Astrocyte (in vitro differentiated cells and primary cell): ENCODE measurements at places on chromosomes 3 and 15.
A peak's percentile ranks its signal among the peaks of the same experiment; 100 is the strongest.

DNA sequence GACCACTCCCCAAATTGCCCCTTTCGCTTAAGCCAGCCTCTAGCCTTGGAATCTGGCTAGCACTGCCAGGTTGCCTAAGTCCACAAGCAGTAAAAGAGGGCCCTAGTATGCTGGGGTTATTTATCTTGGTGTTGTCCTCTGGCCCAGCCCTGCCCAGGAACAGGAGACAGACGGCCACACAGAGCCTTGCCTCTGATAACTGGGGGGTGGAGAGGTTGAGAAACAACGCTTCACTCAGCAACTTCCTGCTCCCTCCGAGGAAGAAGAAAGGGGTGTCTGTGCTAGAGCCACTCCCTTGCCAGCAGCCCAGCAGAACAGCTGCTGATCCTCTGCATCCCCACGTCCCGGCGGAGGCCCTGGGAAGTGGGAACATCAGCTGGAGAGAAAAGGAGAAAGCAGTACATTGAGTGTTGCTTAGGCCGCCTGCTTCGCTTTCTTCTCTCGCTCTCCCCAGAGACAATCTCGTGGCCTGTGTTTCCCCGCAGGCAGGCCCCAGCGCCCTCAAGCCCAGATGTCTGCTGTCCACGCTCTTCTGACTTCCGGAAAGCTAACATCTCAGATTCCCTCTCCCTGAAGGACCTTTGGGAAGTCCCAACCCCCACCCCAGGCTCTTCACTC, 22.6 kb upstream of the C3orf70 start:
- DNase-seq, result no peak
- no peak overlapping the region for H3K4me3 ChIP-seq
- H3K4me1 ChIP-seq, result peaks cover 4% of the 10 kb centered on the region
- peaks cover 2% of the 10 kb centered on the region for H3K27me3 ChIP-seq

DNA sequence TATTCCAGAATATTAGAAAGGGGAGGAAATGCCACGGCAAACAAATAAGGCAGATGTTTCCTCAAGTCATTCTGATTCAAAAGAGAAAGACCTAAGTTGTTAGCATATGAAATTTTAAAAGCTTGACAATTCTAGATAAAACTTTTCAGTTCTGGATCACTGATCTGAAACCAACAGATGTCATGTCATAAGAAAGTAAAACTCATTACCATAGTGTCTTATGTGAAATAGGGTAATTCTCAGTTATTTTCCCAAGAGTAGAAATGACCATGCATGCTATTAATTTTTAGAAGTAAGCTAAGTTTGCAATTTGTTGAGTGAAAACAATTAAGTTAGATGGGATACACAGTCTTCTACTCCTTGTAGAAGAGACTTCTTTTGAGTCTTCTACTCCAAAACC, 630.3 kb downstream of the NAALADL2 start:
- no peak overlapping the region for H3K27ac ChIP-seq
- H3K27me3 ChIP-seq, result no peaks in the 10 kb centered on the region
- H3K36me3 ChIP-seq, result no peaks in the 10 kb centered on the region
- no peaks in the 10 kb centered on the region for H3K4me1 ChIP-seq

DNA sequence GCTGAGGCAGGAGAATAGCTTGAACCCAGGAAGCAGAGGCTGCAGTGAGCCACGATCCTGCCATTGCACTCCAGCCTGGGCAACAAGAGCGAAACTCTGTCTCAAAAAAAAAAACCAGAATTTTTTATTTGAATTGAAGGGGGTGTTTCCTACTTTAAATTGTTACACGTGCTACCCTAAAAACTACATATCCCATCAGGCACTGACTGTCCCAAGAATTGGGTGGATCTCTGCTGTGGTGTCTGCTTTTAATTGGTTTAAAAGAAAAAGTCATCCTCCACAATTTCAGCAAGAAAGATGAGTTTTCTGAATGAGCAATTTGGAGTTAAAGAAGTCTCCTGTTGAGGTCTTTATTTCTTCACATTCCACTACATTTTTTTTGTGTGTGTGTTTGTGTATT, 2.1 kb downstream of the PDIA3 start:
- H3K36me3 ChIP-seq, result peaks cover 19% of the 10 kb centered on the region
- H3K4me1 ChIP-seq, result peaks cover 16% of the 10 kb centered on the region
- peak overlapping the region; percentile 70 for H3K4me3 ChIP-seq
- DNase-seq, result no peak

- no peak overlapping the region for H3K27ac ChIP-seq
- DNase-seq, result no peak
- peak overlapping the region; percentile 57 for H3K4me3 ChIP-seq
- no peaks in the 10 kb centered on the region for H3K36me3 ChIP-seq
- H3K4me1 ChIP-seq, result peaks cover 8% of the 10 kb centered on the region
- H3K27me3 ChIP-seq, result peaks cover 32% of the 10 kb centered on the region
These were observed 954 bp downstream of the SV2B start for GRCh38 chr15:91100814-91101607.

- no peak for DNase-seq
- H3K27me3 ChIP-seq, result no peaks in the 10 kb centered on the region
- H3K4me1 ChIP-seq, result no peaks in the 10 kb centered on the region
- no peak overlapping the region for H3K27ac ChIP-seq
- H3K36me3 ChIP-seq, result no peaks in the 10 kb centered on the region
These were observed 32.6 kb upstream of the IQSEC1 start for GRCh38 chr3:13105896-13106250.

- peak overlapping the region; percentile 23 for H3K27ac ChIP-seq
- no peak overlapping the region for H3K4me3 ChIP-seq
- no peak for DNase-seq
- H3K27me3 ChIP-seq, result peaks cover 4% of the 10 kb centered on the region
These were observed 25.7 kb downstream of the GPR15 start for GRCh38 chr3:98557324-98558010.

- no peaks in the 10 kb centered on the region for H3K27me3 ChIP-seq
- H3K4me3 ChIP-seq, result no peak overlapping the region
- no peaks in the 10 kb centered on the region for H3K36me3 ChIP-seq
- no peak for DNase-seq
- H3K4me1 ChIP-seq, result peaks cover 13% of the 10 kb centered on the region
These were observed 560.1 kb downstream of the MCTP2 start for GRCh38 chr15:94791510-94791909.

DNA sequence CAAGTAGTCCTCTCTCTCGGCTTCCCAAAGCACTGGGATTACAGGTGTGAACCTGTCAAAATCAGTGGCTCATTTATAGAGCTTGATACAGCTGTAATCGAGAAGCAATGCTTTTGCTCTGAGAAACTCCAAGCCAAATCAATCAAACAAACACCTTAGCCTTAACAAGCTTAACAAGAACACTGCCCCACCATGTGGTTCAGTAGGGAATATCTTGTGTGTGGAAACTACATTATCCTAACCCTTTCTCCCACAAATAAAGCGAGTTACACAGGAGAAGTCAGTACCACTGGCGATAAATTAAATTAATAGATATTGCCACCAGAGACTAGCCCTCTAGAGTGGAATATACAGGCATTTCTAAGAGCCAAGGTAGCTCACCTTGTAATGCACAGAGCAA, 13.9 kb downstream of the CDAN1 start:
- H3K36me3 ChIP-seq, result peaks cover 25% of the 10 kb centered on the region
- no peak overlapping the region for H3K27ac ChIP-seq
- H3K27me3 ChIP-seq, result no peaks in the 10 kb centered on the region
- no peak overlapping the region for H3K4me3 ChIP-seq
- no peak for DNase-seq
- H3K4me1 ChIP-seq, result no peaks in the 10 kb centered on the region
